Right ventricle myocardium inferior (tissue), 1 donor: ENCODE measurements at places on chromosomes 6 and 20. TPM values are rescaled to one million over a fixed set of nuclear protein-coding genes. Genes with fewer than 3 reads are reported as not detected.

Gene LAMA2
- 119 TPM for total RNA-seq

DNA sequence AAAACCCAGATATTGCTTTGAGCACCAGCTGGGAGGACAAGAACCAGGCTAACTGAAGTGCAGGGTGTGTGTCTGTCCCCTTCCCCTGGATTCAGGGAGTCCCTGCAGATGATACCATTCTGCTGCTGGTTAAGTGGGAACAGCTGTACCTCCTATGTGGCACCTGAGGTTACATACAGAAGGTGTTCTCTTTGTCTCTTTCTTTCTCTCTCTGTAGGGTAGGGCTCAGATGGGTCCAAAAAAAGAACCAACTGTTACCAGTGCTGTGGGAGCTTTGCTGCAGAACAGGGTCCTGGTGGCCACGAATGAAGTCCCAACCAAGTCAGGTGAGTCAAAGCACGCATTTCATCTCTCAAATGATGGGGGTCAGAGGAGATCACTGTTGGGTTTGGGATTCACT, 38.6 kb downstream of the ZC2HC1B start:
- no peak for DNase-seq

DNA sequence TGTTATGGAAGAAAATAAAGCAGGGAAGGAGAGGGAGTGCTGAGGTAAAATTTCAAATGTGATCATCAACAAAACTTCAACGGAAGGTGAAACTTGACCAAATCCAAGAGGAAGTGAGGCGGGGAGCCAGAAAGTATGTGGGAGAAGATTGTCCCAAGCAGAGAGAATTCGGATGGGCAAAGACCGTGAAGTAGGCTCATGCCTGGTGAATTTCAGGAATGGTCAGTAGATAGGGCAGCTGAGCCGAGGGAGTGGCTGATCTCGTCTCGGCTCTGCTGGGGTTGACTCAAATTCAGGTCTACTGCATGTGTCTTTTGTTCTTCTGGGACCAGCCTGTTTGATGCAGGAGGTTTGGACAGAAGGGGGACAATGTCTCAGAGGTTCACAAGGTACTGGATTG, 7.0 kb upstream of the CSNK2A1 start:
- DNase-seq: no peak

- no peak for DNase-seq
Measured at GRCh38 chr20:62822239-62822787, 5.5 kb downstream of the COL9A3 start.

- DNase-seq: no peak
Measured at GRCh38 chr6:129662980-129663431, 47.0 kb downstream of the ARHGAP18 start.

Gene ADRM1
- 73.9 TPM for total RNA-seq

Gene FILIP1
- 149 TPM for total RNA-seq

- DNase-seq: no peak
Measured at GRCh38 chr6:166206510-166207283, 39.0 kb upstream of the TBXT start.

DNA sequence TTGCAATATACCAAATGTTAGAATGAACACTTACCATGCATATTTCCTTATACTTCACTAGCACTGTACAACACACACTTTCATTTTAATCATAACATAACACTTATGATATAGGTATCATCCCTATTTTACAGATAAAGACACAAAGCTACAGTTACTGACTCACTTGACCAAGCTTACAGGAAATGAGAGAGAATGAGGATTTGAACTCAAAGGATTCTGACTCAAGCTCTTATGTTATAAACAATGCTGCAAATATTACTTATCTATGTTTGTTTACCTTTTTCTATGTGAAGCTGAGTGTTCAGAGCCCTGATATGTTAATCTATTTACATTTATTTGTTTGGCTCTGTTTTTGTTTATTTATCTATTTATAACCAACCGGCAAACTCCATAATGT, 245.4 kb downstream of the PTPRK start:
- no peak for DNase-seq

DNA sequence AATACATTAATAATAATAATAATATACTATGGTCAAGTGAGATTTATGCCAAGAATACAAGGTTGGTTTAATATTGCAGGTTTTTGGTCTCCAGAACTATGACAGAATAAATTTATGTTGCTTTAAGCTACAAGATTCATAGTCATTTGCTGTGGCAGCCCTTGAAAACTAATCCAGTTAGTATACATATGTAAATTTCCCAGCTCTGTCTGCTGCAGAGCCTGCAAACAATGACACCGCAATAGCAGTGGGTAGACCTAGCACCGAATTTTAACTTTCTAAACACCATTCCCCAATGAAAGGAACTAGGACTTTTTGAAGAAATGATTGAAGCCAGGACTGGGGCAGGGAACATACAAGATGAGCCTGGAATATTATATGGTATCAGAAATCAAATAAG, 647.7 kb upstream of the NRSN1 start:
- DNase-seq: no peak

DNA sequence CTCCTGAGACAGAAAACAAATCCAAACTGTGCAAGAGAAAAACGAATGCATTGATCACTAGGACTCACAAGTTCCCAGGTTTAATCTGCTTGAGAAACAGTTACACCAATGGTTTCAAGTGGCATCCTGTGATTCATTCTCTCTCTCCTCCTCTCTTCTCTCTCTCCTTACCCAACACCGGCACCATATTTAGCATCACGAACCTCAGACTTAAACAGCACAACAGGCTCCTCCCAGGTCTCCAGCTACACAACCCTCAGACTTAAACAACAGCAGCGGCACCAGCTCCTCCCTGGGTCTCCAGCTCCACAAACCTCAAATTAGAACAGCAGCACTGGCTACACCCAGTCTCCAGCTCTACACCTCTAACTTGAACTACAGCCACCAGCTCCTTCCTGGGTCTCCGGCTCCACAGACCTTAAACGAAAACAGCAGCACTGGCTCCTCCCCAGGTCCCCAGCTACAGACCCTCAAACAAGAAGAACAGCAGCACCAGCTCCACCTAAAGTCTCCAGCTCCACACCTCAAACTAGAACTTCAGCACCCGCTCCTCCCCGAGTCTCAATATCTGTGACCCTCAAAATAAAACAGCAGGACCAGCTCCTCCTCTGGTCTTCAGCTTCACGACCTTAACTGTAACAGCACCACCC, 355.9 kb downstream of the PREX1 start:
- no peak for DNase-seq

DNA sequence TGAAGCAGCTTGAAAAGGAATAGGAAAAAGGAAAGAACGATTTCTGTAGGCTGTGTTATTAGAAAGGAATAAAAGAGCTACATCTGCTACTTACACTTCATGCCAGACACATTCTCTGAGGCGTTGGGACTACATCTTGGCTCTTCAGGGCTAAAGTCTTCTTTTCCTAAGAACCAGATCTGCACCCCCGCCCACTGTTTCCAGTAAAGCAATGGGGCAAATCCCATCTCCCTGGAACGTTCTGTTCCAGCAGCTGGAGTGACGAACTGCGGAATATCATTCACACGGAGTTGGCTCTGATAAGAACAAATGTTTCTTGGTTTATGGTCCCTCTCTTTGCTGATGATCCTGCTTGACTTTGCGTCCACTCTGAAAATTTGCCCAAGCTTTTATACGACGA, 26.9 kb downstream of the FAM50B start:
- peak; percentile 73 for DNase-seq

Gene C20orf204
- total RNA-seq: 0.30 TPM

- DNase-seq: no peak
Measured at GRCh38 chr6:129695373-129696027, 14.5 kb downstream of the ARHGAP18 start.

Gene NDUFAF4
- 101 TPM for total RNA-seq

Gene C6orf15
- total RNA-seq: not detected

Gene LPIN3
- total RNA-seq: 18.1 TPM

Gene DEF6
- total RNA-seq: 2.8 TPM

DNA sequence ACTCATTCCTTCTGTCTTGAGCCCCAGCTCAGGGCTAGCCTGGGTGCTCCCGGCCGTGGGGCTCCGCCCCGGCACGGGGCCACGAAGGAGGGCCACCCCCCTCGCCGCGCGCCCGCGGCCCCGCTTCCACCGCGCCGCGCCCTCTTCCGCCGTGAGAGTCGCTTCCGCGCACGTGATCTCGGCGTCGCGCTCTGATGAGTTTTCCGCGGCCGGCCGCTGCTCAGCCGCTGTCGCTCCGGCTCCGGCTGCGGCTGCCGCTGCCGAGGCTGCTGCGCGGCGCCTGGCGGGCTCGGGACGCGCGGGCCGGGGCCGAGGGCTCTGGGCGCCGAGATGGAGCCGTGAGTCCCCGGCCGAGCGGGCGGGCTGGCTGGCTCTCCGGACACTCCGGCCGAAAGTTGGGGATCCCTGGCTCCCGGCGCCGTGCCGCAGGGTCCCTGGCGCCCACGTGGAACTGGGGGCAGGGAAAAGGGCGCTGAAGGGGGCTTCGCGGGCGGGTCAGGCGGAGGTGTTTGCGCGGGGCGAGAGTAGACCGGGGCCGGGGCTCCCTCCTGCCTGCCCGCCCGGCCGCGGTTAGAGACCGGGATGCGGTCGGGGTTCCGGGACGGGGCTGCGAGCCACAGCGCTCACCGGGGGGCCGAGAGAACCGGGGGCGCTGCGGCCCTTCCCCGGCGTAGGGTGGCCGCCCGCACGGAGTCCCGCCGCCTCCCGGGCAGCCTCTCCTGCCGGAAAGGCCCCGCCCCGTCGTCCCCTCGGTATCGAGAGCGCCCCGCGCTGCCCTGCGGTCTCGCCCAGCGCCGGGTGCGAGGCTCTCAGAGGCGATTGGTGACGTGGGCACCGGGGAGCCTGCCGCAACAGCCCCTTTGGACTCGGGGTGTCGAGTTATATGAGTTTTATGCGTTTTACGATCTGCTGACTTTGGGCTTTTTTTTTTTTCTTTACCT, at the start of gene TMEM181:
TMEM181 (plus strand) TSS at position 197 of the 941 bp plus-strand sequence; CDS start at position 331, 134 bp downstream.
- peak; percentile 94 for DNase-seq

DNA sequence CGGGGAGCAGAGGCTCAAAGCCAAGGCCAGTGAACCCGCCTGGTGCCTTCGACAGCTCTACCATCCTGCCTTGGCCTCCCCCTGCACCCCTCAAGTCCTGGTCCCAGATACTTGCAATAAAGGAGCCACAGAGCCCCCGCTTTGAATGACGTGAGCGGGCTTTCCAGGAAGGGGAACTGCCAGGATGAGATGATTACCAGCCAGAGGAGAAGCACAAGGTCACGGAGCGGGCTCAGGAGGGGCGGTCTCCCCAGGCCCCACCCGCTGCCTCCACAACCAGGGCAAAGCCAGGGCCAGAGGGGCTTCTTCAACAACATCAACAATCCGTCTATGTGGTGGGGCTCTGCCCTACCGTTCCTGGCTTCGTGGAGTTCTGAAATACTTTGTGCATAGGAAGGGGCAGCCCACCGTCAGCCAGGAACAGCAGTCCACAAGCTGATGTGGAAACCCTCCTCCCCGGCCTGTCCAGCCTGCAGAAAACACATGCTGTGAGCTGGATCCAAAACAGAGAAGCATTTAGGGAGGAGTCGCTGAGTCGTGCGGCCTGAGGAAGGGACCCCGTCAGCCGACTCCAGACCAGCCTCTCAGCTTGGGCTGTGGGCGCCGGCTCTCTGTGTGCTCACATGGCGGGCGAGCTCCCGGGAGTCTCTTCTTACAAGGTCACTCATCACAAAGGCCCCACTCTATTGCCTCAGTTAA, 392.5 kb downstream of the CDH4 start:
- no peak for DNase-seq

Gene SLC13A3
- 0.30 TPM for total RNA-seq

DNA sequence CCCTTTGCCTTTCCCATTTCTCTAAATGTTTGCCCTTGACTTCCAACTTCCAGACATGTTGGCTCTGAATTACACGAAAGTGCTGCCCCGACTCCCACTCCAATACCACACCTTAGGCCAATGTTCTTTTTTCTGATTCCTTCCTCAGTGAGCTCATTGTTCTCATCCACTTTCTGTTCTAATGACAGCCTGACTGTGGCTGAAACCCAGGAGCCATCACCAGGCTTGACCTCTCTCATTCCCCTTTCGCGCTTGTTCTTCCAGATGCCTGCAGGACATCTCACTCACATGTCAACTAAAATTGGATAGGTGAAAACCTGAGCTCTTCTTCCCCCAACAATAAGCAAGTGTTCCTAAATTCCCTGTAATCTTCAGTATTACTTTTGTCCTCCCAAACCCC, 40.4 kb downstream of the PTPRK start:
- no peak for DNase-seq

Gene CGA
- 0.49 TPM for total RNA-seq

Gene TRIM10
- not detected for total RNA-seq

Gene CHRNA4
- total RNA-seq: 2.3 TPM

GRCh38 chr6:27837625-27838057, 74.6 kb downstream of the OR2B2 start:
- DNase-seq: no peak

- no peak for DNase-seq
Measured at GRCh38 chr6:159122453-159122852, 46.7 kb upstream of the FNDC1 start.

GRCh38 chr20:21173485-21173884, 47.6 kb downstream of the KIZ start:
- DNase-seq: no peak

Gene HLA-DQB1
- total RNA-seq: 3.9 TPM

GRCh38 chr20:35284267-35284991, at the start of gene EIF6:
TSS of gene EIF6 (minus strand) at chr20:35284772. CDS start at chr20:35284487, 285 bp downstream.
- DNase-seq: peak; percentile 91

DNA sequence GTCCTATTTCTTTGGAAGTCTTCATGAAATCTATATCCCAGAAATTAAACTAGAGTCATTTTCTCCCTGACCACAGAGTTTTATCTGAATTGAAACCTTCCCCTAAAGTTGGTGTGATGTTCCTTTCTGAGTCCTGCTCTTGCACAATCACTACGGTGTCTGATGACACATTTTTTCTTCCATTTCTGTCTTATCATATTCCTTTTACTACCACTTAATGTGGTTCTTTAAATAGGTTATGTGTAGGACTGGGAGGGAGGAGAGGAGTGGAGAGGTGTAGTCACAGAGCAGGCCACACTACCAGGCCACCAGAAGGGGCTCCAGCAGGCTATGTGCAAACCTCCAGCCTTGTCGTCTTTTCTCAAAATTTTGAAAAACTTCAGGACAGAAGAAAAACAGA, 39.7 kb upstream of the ATXN1 start:
- DNase-seq: no peak

GRCh38 chr6:44495036-44495901, 107.8 kb downstream of the CDC5L start:
- no peak for DNase-seq

Gene TNFRSF6B
- total RNA-seq: 1.0 TPM

Gene THEMIS
- total RNA-seq: 0.08 TPM

DNA sequence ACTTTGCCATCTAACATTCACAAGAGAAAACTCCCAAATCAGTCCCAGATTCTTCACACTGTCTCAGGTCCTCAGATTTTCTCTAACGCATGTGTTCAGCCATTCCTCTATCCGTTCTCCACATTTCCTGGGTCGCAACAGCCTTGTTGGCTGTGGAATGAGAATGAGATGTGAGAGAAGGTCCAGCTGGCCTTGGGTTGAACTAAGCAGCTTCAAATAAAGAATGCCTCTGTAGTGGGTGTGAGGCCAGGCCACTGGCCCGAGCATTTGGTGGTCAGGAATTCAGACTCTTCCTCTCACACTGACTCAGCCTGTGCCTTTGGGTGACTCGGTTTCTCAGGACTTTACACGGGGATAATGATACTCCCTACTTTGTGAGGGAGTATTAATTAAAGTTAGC, 73.8 kb upstream of the CCN6 start:
- no peak for DNase-seq
